ENCODE measurements at places on chromosomes 5 and 9.

DNA sequence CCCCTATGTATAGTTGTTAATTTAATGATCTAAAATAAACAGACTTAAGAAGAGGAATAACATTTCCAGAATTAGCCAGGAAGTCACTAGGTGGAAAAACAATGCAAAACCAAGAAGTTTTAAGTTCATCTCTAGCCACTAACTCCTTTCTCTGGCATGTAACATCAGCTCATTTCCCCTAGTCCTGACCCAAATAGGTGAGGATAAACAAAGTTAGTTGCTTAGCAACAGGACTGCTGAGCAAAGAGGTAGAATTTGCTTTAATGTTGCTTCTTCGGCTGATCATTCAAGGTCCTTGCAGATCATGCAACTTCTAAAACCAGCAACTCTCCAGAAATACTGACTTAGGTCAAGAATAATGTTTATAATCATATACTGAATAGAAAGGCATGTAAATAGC, 675.8 kb downstream of the CETN3 start:
- DNase-seq, result no peak

DNA sequence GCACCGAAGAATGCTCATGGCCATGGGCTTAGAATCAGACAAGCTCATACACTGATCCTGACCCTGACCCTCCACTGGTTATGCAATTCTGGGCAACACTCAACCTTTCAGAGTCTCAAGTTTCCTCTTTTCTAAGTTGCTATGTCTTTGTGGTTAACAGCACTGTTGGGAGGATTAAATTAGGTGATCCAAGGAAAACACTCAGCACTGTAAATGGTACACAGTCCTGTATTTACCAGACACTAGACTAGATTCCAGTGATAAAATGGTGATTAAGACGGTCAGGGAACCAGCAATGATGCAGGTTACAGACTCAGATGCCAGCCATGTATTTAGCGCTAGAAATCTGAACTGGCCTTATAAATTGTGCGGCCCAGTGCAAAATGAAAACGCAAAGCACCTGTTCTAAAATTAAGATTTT, 8.1 kb downstream of the ARL15 start:
- no peak for DNase-seq

- peak; percentile 20 for DNase-seq
Measured at GRCh38 chr5:141492168-141492885, 3.4 kb downstream of the PCDHGC5 start.

DNA sequence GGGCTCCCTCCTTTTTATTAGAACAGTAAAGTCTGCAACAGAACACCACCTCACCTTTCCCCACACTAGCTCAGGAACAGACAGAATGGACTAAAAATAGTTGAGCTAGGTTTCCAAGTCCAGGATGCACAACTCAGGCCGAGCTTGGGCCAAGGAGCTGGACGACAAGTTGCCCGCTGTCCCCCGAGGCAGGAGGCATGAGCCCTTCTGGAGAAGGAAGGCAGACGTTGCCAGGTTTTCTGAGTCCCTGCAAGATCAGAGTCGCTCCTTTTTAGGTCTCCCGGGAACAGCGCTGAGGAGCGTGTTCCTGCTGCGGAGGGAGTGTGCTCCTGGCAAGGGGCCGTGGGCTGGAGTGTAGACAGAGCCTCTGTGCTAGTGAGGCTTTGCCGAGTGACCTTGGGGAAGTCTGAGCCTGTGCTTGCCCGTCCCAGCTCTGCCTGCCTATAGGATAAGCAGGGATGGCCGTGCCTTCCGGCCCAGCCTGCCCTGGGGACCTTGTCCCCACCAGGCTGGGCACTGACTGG, 121.6 kb downstream of the WNK2 start:
- DNase-seq, result no peak

DNA sequence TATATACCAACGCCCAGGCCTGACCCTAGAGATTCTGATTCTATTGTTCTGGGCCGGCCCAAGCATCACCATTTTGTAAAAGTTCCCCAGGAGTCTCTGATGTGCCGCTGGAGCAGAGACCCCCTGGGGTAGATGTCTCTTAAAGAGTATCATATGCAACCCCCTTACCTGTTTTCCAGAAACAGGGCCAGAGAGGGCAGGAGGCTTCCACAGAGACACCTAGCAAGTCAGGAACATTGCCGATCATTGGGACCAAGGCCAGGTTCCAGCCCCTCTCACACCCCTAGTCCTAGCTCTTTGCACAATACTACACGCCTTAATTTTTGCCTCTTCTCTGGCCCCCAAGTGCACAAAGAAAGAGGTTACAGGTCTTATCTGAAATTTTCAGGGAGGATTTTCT, 63.8 kb downstream of the TMOD1 start:
- no peak for DNase-seq

- no peak for DNase-seq
Measured at GRCh38 chr5:115097236-115097635, 72.5 kb downstream of the TRIM36 start.

DNA sequence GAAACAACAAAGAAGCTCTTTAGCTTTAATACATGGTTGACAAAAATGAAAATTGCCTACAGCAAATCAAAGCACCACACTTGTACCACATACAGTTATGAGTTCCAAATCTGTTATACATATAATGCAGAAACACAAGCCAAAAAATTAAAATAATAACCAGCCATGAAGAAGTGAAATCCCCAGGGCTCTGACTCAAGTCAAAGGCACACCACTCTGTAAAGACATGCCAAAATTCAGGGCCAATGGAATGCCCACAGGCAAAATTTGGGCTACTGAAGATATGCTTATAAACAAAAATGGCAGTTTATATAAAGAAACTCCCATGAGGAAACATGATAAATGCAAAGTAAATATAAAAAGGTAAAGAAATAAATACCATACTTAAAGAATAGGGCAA, 29.0 kb downstream of the THBS4 start:
- no peak for DNase-seq

DNA sequence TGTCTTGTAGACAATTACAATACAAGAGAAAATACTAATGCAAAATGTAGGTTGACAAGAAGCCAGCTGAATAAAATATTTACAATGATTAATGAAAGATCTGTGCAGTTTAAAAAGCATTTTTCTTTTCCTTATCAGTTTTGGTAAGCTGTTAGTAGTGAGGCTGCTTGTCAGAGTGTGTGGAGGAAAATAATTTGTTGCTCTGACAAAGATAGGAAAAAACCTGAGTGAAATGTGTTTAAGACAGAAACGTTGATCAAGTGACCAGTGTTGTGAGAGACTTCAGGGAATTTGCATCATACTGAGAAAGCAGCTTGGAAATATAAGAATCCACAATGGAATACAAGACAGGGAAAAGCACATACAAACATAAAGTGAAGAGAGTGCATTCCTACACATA, 360.3 kb upstream of the CDH18 start:
- DNase-seq, result no peak

DNA sequence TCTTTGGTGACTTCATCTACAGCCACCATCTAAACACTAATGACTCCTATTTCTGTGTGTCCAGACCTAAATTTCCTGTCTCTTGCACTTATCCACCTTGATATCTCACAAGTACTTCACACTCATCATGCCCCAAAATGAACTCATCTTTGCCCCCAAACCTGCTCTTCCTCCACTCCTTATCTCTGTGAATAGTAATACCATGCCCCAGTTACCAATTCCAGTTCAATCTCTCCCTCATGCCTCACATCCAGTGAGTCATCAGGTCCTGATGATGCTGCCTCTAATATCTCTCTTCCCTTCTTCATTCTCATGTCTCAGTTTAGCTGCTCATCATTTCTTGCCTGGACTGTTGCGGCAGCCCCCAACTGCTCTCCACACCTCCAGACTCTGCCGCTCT, 14.9 kb upstream of the DNAJB5 start:
- no peak for DNase-seq

- no peak for DNase-seq
Measured at GRCh38 chr9:77125665-77126064, 51.7 kb upstream of the VPS13A start.

DNA sequence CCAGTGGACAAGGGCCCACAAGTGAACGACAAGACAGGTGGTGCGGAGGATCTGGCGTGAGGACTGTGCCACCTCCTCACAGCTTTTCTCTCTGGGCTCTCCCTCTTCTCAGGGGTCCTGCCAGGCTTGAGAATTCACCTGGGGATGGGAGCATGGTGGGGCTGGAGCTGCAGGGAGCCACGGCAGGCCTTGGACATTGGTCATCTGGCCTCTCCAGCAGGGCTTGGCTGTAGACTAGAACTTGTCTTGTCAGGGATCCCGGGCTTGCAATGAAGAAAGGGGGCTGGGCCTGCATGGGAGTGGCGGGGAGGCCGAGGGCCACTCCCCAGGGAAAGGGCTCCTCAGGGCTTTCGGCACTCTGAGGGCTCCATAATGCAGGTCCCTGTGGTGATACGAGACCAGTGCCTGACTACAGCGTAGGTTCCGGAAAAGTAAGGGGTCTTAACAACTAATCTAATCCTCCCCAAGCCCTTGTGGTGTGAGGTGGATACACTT, 126.7 kb downstream of the MACROH2A1 start:
- no peak for DNase-seq

GRCh38 chr9:76987594-76988200, 31.8 kb upstream of the FOXB2 start:
- DNase-seq, result peak; percentile 5

DNA sequence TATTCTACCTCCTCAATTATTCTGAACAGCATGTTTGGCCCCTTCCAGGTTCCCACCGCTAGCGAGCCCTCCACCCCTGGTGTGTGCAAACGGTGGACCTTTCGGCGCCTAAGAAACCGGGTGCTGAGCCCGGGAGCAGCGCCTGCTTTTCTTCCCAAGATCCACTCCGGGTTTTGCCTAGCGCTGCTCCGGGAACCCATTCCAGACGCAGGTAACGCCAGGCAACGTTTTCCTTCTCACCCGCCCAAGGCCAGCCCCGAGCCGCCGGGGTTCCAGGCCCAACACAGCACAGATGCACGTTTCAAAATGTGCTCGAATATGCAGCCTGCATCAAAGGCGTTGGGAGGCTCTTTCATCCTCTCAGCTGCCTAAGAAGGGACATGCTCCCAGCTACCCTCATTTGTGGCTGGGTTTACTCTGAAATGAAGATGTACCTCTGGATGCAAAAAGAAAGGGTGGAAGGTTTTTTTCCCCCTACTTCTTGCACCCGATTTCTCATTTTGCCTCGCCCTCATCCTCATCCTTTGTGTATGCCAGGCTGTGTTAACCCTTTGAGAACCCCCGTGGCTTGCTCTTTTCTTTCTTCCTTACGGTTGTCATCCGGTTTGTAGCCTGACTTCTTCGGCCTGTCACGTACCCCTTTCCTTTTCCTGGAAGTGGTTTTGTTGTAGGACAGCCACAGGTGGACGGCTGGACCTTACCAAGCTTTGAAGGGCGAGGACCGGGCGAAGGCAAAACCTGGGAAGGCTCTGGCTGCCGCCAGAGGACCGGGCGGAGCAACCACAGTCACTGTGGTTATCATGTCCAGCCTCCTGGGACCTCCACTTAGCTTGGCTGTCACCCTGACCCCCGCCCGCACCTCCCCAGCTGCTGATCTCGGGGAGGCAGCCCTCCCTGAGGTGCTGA, 226.9 kb downstream of the SMARCA2 start:
- peak; percentile 71 for DNase-seq

GRCh38 chr5:1734271-1734907, 65.2 kb downstream of the MRPL36 start:
- DNase-seq, result no peak

DNA sequence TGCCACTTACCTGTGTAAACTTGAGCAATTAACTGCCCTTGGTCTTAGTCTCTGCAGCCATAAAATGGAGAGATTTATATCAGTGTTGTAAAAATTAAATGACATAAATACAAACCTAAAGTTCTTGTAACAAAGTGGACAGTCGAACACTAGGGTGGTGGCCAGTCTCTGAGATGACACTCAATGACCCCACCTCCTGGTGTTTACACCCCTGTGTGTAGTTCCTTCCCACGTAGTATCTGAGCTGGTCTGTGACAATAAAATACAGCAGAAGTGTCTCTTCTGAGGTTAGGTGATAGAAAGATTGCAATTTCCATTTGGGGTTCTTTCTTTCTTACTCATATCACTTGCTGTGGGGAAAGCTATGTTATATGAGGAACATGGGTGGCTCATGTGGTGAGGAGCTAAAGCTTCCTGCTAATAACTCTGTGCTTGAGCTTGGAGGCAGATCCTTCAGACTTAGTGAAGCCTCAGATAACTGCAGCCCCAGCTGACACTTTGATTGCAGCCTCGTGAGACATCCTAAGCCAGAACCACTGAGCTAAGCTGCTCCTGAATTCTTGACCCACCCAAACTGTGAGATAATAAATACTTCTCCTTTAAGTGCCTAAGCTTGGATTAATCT, 173.4 kb upstream of the CHD1 start:
- no peak for DNase-seq

- no peak for DNase-seq
Measured at GRCh38 chr9:17800418-17800817, 221.6 kb downstream of the SH3GL2 start.

DNA sequence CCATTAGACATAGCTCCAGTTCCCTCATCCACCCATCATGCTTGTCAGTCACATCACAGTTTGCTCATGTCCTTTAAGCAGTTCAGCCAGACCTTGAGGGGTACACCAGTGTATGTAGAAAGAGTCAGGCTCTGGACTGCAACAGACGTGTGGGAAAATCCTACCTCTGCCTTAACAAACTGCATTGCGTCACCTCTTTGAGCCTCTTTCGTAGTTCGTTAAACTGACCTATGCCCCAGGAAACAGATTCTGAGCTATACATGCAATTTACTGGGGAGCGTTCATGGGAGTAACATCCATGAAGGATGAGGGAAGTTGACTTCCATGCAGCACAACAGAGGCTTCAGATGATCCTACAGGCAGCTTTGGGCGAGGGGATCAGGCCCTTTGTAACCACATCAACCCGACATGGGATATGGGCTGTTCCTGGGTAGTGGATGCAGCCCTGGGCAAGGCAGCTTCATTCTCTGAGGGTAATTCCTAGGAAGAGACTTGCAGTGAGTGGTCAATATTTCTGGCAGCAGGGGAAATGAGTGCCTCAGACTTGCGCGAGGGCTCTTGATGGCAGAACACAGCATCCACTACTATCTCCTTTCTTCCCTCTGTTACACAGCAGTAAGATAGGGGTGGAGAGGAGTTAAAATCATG, 4.3 kb downstream of the SPINK4 start:
- no peak for DNase-seq

- DNase-seq, result no peak
Measured at GRCh38 chr9:14212697-14213420, 101.1 kb downstream of the NFIB start.

GRCh38 chr5:179310439-179311090, 34.7 kb downstream of the ADAMTS2 start:
- DNase-seq, result no peak

- DNase-seq, result no peak
Measured at GRCh38 chr5:16137177-16137576, 42.4 kb downstream of the MARCHF11 start.

DNA sequence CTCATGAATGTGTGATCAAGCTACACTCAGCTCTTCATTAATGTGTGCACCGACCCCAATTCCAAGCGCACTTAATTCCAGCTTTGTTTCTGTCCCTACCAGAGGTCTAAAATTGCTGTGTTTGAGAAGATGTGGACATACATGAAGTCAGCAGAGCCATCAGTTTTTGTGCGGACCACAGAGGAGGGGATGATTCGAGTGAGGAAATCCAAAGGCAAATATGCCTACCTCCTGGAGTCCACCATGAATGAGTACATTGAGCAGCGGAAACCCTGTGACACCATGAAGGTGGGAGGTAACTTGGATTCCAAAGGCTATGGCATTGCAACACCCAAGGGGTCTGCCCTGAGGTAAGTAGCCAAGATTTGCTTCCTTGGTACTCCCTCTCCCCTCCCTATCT, 268.6 kb downstream of the FAM114A2 start:
- no peak for DNase-seq
